GM12891 (cell line): ENCODE measurements at places on chromosomes 12 and 14.

- DNase-seq, result no peak
Measured at GRCh38 chr12:95077341-95077740, 3.9 kb upstream of the NR2C1 start.

DNA sequence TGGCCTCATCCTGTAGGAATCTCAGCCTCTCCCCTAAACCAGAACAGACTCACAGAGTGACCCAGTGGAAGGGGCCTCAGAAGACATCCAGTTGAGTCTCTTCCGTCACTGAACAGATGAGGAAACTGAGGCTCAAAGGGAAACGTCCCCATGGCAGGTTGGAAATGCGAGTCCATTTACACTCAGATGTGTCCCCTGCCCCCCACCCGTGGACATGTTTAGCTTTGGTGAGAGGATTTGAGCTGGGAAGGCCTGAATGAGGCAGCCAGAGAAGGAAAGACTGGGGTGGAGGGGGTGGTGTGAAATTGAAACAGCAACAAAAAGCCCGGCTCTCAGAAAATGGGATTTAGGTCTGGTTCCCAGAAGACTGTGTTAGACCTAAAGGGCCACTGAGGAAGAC lies 1.7 kb downstream of the FAIM2 start:
- no peak for DNase-seq

- no peak for DNase-seq
Measured at GRCh38 chr12:148676-149416, 65.1 kb downstream of the SLC6A12 start.

- DNase-seq, result no peak
Measured at GRCh38 chr14:90536511-90537191, 139.8 kb downstream of the CALM1 start.

DNA sequence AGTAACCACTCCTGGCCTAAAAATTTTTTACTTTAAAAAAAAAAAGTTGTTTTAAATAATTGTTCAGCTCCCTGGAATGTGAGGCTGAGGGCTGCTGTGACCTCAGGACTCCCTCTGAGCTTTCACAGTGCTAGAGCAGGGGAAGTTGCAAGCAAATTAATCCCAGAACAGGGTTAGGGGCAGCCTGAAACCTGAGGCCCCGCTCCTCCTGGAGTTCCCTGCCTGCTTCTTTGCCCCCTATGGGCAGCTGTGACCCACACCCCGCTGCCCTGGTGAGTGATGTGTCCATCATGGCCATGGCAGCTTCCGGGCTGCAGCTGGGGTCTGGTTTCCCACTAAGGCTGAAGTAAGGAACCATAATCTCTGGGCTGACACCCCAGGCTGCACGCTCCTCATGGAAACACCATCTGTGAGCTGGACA lies 9.5 kb downstream of the RITA1 start:
- no peak for DNase-seq

DNA sequence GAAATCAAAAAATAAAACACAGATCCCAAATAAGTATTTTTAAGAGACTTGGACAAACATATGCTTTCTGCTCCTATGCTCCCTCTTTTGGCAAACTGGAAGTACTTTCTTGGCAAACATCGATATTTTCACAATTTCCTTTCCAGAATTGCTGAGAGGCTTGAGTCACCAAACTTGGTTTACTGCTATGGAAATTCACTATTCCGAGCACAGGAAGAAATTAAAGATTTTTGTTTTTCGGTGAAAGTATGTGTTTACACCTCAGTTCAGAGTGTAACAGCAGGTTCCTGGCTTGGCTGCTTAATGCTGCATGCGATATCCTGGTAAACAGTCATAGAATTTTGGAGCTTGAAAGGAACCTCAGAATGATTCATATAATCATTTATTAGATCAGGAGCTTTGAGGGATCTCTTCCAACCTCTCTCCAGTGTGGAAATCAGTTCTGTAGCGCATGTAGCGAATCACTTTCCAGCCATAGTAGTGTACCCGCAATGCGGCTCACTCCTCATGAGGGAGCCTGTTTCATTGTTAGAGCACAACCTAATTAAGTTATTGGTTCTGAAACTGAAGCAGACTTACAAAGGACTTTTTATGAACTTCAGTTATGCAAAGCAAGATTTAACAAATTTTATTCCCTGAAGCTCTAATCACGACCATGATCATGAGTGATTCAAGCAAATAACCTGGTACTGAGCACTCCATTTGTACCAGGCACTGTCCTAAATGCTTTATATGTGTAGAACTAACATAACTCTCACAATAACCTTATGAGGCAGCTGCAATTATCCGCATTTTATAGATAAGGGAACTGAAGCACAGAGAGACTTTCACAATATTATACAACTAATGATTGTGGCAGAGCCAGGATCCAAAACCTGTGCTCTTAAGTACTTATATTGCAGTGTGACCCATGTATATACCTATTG lies 56.4 kb upstream of the ATP2A2 start:
- no peak for DNase-seq

GRCh38 chr14:100422556-100423316 lies 99.6 kb downstream of the SLC25A47 start:
- no peak for DNase-seq

DNA sequence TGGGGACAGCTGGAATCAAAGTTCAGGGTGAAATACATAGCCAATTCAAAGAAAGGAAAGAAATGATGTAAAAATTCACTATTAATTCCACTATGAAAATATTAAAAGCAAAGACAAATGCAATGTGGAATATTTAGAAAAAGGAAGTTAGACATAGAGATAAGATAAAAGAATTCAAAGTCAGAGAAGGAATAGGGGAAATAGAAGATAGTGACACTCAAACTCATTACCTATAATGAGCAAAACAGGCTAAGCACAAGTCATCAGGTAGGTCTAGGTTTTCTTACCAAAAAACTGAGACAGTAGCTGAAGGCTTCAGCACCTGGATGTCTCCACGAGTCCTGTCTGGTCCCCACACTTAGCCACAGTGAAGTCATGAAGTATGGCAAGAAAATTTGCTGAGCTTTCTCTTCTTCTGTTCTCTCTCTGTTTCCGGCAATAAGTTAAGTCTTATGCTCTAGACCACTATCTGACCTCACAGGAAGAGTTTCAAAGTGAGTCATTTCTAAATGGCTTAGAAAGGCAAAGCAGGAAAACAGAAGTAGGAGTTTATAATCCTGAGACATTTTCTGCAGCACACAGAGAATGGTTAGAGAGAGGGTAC lies at the start of gene C3AR1:
Gene C3AR1 (minus strand): TSS at position 369 of the 604 bp plus-strand sequence. CDS start 6,174 bp downstream, outside the sequence.
- peak; percentile 41 for DNase-seq

- no peak for DNase-seq
Measured at GRCh38 chr12:59873136-59873535, 277.3 kb downstream of the SLC16A7 start.

- DNase-seq, result no peak
Measured at GRCh38 chr12:113022563-113023297, 33.8 kb upstream of the DTX1 start.
